IgD-negative memory B cell (primary cell): ENCODE measurements at places on chromosomes 4 and X. TPM values are rescaled to one million over a fixed set of nuclear protein-coding genes. Genes with fewer than 3 reads are reported as not detected.

Gene CFAP99
- polyA plus RNA-seq, result not detected

Gene GPRASP3
- 0.68 TPM for polyA plus RNA-seq

Gene HCFC1
- 12.2 TPM for polyA plus RNA-seq

Gene FGFR3
- 0.45 TPM for polyA plus RNA-seq

Gene ATP1B4
- polyA plus RNA-seq, result not detected

Gene SLC34A2
- not detected for polyA plus RNA-seq

Gene BST1
- 0.21 TPM for polyA plus RNA-seq

Gene TCEAL6
- not detected for polyA plus RNA-seq

Gene APLN
- not detected for polyA plus RNA-seq

Gene TACR3
- not detected for polyA plus RNA-seq

Gene TMEM164
- polyA plus RNA-seq, result 1.4 TPM

Gene REELD1
- polyA plus RNA-seq, result not detected

Gene NOX1
- polyA plus RNA-seq, result not detected

Gene FAM156A
- polyA plus RNA-seq, result 3.8 TPM

Gene IL15
- polyA plus RNA-seq, result 8.2 TPM

Gene EDA2R
- not detected for polyA plus RNA-seq

Gene SNCA
- polyA plus RNA-seq, result 0.95 TPM

Gene BEX1
- not detected for polyA plus RNA-seq

Gene GPRIN3
- polyA plus RNA-seq, result 0.50 TPM

Gene CLGN
- polyA plus RNA-seq, result not detected

Gene LGI2
- not detected for polyA plus RNA-seq

Gene TTC29
- polyA plus RNA-seq, result not detected

Gene ADGRG2
- polyA plus RNA-seq, result 0.16 TPM

Gene USP51
- 0.45 TPM for polyA plus RNA-seq
